ENCODE measurements at places on chromosomes 1 and 21.

DNA sequence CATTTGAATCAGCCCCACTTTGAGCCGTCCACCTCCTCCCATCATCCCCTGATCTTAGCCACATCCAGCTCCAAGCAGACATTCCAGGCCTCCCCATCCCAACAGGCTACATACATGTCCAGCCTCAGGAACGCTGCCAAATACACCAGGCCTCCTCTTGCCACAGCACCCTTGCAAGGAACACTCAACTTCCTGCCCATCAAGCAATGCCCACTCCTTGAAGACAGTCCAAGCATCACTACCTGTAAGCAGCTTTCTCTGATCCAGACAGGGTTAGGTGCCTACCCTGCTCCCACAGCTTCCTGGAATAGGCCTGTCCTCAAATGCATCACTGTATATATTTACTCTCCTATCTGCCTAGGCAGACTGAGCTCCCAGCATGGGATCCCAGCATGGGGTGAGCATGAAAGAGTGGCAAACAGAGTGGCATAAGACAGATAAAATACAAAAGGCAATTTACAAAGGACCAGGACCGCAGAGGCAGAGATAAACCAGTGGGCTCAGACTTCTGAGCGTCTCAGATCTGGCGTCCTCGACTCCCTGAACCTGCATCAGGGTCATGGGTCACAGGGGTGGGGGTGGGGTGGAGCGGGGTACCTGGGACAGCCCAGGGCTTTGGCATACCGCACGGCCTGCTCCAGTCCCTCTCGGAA, 816 bp downstream of the HYI start:
- DNase-seq: peak; percentile 54

GRCh38 chr1:222284466-222284865, 263.4 kb downstream of the HHIPL2 start:
- no peak for DNase-seq

GRCh38 chr1:22313321-22313720, 138.3 kb upstream of the ZBTB40 start:
- DNase-seq: no peak

- no peak for DNase-seq
Measured at GRCh38 chr1:154859786-154860155, 10.3 kb downstream of the KCNN3 start.

GRCh38 chr1:162007466-162007865, 16.2 kb downstream of the OLFML2B start:
- DNase-seq: no peak

GRCh38 chr1:181386340-181386739, 97.0 kb upstream of the CACNA1E start:
- DNase-seq: no peak

DNA sequence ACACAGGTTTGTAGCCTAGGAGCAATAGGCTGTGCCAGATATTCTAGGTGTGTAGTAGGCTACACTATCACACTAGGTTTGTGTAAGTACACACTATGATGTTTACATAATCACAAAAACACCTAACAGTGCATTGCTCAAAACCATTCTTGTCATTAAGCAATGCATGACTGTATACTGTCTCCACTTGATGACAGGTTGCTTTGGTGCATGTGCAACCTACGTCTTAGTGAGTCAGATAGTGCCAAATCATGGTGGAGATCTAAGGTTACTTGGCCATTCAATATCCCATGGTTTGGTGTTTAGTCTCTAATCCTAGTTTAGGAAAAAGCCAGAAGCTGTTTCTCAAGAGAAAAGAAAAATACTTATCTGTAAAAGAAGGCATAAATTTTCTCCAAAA, 181.1 kb downstream of the KCNK2 start:
- no peak for DNase-seq

- DNase-seq: no peak
Measured at GRCh38 chr1:227940791-227941241, 6.9 kb downstream of the WNT9A start.

GRCh38 chr1:106232128-106232527, 824.3 kb upstream of the PRMT6 start:
- DNase-seq: no peak

- DNase-seq: peak; percentile 67
Measured at GRCh38 chr1:41455479-41456332, 28.8 kb downstream of the EDN2 start.

- DNase-seq: no peak
Measured at GRCh38 chr1:209341146-209341545, 242.4 kb upstream of the CAMK1G start.

- no peak for DNase-seq
Measured at GRCh38 chr21:33396436-33396835, 6.8 kb upstream of the IFNGR2 start.

GRCh38 chr1:38076038-38076437, 29.4 kb upstream of the POU3F1 start:
- peak; percentile 77 for DNase-seq

DNA sequence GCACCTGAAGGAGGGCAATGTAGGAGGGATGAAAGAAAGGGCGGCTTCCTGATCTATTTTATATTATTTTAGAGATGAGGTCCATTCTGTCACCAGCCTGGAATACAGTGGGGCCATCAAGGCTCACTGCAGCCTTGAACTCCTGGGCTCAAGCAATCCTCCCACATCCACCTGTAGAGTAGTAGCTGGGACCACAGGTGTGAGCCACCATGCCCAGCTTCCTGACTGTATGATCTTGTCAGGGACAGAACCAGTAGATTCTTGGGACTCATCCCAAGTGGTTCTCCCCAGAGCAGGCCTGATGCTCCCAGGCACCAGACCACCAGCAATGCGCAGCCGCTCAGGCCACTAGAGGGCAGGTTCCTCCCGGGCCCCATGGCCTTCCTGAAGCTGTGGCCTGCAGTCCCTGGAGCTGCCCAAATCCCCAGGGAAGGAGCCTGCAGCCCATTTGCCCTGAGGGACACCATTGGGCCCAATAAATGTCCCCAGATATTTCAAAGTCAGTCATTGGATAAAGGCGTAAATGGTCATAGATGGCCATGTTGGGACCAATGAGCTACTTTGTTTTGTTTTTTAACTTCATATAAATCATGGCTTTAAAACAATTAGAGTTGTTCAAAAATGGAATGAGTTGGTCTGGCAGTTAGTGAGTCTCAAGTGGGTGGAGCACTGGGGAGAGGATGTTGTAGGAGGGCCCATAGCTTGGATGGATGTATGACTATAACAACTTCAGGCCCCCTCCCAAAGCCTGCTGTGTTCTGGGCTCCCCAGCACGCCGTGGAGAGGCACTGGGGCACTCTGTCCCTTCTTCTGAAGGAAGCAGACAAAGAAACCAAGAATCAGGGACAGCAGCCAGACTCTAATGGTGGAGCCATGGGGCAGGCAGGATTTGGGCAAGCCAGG, 44.7 kb upstream of the GOLT1A start:
- DNase-seq: peak; percentile 71

DNA sequence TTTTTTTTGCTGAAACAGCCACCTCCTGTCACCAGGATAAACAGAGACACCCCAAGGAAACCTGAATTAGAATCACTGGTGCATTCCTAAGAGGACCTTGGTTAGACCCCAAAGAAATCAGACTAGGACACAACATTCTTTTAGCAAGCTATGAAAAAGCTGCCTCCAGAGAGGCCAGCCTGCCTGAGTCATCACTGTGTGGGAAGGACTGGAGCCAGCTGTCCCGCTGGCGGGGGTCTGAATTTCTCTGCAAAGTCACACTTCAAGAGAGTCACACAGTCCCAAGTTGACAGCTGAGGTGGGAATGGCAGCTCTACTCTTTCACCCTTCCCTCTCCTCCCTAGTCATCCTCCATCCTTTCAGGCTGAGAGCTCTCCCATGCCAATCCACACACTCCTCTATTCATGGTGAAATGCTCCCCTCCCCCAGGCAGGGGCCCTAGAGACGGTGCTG, 405.0 kb upstream of the POU3F1 start:
- peak; percentile 77 for DNase-seq

- DNase-seq: peak; percentile 98
Measured at GRCh38 chr1:50959913-50960844, at the start of gene FAF1. TSS of gene FAF1 (minus strand) at chr1:50960267. CDS start at chr1:50959811, 456 bp downstream.

DNA sequence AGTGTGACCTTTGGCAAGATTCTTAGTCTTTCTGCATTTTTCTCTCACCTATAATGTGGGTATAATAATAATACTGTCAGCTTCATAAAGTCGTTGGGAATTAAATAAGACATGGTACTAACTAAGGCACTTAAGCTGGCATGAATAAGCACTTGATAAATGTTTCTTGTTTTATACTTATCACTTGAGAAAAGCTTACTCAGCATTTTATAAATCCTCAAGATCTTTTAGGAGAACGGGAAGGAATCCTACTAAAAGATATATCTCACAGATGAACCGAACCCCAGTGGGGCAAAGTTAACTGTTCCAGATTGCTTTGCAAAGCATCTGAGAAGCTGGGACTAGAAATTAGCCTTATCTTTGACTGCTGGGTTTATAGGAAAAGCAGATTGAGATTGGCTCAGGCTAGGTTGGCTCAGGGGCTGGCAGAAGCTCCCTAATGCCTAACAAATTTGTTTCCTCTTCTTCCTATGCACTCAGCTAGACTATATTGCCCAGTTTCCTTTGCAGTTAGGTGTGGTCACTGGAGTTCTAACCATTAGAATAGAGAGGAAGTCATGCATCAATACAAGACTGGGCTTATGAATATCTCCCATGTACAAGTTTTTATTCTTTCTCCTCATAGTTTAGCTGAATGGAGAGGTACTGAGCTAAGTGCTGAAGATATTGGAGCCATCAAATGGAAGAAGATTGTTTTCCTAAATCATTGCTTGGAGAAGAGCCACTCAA, 110.3 kb downstream of the TBX15 start:
- no peak for DNase-seq

DNA sequence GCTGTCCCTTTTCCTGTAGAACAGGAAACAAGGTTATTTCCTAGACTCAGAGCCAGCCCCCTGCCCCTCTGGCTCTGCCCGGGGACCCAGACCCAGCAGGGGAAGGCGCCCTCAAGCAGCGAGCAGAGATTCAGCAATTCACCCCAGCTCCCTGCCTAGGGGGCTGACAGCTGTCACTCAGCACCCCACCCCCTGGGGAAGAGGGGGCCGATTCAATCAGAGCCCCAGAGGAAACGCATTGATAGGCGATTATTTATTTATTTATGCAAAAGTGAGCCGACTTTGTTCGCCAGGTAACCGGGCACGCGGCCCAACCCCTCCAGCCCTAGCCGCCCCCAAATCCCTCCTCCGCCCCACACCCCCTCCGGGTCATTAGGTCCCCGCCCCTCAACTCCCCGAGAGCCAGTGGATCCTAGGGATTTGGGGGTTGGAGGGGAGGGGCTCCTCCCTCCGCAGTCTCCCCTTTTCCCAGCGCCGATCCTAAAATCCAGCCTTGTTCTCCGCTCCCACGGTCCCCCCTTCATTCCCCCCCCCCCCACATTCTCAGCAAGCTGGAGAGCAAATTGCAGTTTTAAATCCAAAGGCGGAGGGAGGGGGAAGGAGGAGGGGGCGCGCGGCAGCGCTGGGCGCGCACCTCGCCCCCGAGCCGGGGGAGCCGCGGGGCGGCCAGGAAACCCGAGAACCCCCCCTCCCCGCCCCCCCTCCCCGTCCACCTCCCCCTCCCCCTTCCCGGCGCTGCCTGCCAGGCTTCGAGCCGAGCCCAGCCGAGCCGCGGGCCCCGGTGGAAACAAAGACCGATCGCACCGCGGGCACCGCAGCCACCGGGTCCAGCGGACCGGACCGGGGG, 1.3 kb downstream of the AHDC1 start:
- peak; percentile 79 for DNase-seq

DNA sequence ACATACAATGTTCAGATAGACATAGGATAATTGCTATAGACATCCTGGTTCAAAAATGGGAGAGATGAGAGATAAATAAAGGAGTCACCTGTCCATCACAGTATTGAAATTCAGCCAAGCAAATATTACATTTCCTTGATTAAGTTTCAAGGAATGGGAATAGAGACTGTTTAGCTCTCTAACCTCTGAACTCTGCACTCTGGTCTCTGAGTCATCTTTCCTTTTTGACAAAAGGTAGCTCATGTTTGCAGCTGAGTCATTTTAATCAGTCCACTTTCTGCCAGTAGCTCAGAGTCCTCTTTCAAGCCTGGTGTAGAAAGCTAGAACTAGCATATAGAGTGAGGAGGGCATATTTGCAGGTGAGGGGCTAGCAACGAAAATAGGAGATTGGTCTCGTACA, 51.4 kb upstream of the GJA8 start:
- DNase-seq: no peak

DNA sequence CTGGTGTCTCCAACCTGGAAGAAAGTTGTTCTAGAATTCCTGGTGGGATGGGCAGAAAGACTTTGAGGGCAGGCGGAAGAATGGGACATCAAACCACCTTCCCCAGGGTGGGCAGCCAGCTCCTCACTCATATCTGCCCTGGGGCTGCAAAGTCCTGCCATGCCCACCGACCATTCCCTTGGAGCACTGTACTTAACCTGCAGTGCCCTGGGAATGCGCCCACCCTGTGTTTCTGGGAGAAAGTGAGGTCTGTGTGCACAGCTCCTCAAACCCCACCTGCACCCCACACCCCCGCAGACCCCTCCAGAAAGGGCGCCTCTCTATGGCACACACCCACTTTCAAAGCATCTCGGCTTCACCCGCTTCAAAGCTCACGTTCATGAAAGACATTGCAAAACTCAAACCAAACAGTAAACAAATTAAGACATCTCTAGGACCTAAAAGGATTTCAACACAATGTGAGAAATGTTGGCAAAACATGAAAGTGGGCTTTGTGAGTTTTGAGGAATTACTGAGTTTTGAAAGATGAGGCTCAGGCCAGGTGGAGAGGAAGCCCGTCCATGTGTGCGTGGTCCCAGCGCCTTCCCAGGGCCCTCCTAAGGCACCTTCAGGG, 25.1 kb downstream of the KRTAP10-1 start:
- no peak for DNase-seq

GRCh38 chr21:31180256-31181081, 142.2 kb upstream of the KRTAP19-8 start:
- DNase-seq: peak; percentile 71

DNA sequence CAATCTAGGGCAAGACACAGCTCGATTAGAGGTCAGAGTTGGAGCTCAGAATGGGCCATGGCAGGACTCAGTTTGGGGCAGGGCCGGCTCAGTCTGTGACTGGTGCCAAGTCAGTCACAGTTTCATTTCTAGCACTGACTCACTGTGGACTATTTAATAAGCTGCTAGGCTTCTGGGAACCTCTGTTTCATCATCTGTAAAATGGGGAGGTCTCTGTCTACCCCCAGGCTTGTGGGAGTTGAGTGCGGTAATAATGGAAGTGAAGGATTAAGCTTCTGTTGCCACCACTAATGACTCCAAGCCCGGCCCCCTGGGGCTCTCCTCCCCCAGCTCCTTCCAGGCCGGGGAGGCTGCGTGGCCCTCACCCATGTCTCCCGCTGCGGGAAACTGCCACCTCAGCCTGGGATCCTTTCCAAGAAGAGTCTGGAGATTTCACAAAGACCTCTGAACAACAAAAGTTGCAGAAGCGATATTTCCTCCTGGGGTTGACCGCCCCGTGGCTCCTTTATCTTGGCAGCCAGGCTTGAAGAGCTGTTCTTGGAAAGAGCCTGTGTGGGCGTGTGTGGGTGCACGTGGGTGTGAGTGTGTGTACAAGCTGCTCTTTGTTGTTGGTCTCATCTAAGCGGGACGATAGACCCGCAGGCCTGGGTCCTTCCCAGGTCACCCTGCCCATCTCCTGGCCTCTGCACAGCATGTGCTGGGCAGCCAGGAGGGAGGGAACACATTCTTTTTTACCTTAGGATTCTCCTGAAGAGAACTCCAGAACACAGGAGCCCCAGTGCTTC, 29.1 kb downstream of the KNCN start:
- DNase-seq: peak; percentile 42
